Stimulated activated CD4-positive, alpha-beta T cell treated with anti-CD3 and anti-CD28 coated beads, Interleukin-12 subunit alpha, Interleukin-12 subunit beta, amount 100 ng/mL, for 48 hours (primary cell): ENCODE measurements at places on chromosomes 5 and 9.

- DNase-seq = no peak
Observed at GRCh38 chr5:116730185-116730584, 155.6 kb upstream of the SEMA6A start.

GRCh38 chr5:29758986-29759421, 1434.5 kb upstream of the CDH6 start:
- no peak for DNase-seq

GRCh38 chr5:148343603-148344487, 8.5 kb downstream of the SPINK9 start:
- no peak for DNase-seq

DNA sequence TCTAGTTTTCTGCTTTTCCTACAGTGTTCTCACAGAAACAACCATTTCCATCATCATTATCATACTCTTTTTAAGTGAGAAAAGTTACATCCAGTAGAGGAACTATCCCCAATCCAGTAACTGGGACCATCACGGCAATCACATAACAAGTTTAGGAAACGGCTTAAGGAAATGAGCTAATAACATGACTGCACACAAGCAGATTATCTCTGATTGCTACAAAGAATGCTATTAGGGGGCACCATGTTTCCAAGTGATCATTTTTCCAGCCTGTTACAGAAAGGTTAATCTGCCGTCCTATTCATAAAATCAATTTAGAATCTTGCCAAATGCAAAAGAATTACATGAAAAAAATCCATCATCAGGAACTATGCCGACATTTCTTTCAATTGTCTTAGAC, 94.6 kb downstream of the EFNA5 start:
- DNase-seq = no peak

DNA sequence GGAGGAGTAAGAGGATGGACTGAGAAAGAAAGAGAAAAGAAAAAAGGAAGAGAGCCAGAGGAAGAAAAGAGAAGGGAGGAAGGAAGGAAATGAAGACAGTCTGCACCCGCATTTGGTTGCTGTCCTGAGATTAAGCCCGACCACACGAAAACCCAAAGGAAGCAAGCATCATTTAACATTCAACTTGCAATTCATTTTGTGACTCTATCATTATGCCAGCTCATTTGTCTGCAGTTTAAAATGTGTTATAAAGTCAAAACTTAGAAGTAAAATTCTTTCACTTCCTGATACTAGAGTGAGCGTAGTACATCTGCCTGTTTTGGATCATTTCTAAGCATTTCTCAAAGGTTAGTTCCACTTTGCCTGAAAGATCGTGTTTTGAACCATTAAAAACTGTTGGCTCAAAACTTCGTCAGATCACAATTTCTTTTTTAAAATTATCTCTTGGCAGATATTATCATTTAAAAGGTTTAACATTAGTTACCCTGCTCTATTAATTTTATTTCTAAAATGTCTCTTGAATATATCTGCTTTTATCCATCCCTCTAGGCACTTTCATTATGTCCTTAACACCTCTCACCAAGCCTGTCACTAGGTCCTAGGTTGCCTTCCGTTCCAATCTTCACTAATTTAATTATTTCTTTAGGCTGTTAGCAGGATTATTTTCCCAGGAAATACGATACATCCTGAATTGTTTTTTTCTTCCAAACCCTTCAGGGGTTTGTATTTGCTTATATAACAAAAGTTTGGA, 240.9 kb downstream of the TLE4 start:
- DNase-seq = no peak

- DNase-seq = no peak
Observed at GRCh38 chr9:36169708-36170107, 520 bp downstream of the CCIN start.

DNA sequence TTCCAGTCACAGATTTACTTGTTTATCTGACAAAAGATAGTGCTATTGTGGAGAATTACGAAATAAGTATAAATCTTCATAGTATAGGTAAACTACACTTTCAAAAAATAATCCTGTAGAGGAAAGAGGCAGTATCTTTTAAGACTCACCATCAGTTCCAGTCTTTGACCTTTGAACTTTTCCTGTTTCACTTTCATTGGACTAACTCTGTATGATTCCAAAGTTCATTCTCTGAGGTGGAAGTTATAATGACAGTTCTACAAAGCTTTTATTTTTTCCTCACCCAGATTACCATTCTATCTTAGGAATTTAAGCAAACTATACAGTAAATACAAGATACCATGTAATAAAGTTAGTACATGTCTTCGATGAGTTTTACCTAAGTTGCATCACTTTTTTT, 901.3 kb upstream of the SEMA6A start:
- DNase-seq = no peak

- no peak for DNase-seq
Observed at GRCh38 chr9:127219520-127219919, 45.1 kb upstream of the GARNL3 start.

GRCh38 chr9:34892886-34893285, 65.2 kb upstream of the PHF24 start:
- DNase-seq = no peak

- DNase-seq = no peak
Observed at GRCh38 chr9:127746959-127747569, 12.0 kb upstream of the TOR2A start.

DNA sequence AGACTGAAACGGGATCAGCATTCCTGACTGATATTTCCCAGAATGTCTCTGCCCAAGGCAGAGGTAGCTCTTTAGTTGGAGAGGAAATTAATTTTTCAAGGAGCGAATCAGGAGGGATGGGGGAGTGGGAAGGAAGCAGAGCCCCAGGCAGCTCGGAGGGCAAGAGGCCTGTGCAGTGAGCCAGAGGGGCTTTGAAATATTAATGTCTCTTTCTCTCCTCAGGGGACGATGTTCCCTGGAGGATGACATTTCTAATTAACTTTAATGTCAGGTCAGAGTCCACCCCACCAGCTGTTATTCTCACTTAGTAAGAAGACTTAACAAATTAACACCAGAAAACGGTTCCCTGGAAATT, 45.6 kb downstream of the SLC6A7 start:
- DNase-seq = no peak

DNA sequence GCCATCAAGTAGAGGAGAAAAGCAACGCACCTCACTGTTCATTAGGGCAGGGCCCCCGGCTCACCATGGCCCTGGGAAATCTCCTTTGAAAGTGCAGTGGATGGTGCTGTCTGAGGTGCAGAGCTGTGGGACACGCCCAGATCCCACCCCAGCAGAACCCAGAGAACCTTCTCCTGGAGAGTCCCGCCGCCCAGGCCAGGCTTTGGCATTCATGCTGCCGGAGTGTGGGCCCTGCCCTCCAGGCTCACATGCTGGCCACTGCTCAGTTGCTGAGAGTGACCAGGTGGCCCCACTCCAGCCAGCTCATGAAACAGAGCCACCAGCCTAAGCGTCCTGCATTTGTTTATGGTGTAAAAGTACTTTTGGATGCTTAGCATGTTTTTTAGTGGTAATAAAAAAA, 23.8 kb upstream of the LRRC14B start:
- no peak for DNase-seq

DNA sequence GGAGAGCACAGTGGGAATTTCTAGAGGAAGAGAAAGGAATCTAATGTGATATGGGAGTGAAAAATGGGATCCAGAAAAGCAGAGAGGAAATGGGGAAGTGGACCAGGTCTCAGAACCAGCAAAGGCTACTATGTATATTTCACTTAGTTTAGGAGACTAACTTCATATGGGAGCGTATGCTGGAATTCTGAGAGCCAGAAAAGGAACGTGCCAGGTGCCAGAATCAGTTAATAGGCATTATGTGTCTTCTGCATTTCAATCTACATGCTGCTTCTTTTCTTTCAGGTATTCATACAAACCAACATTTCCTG, 28.5 kb upstream of the IFNA14 start:
- no peak for DNase-seq

GRCh38 chr9:72041775-72042194, 18.6 kb downstream of the C9orf57 start:
- no peak for DNase-seq

DNA sequence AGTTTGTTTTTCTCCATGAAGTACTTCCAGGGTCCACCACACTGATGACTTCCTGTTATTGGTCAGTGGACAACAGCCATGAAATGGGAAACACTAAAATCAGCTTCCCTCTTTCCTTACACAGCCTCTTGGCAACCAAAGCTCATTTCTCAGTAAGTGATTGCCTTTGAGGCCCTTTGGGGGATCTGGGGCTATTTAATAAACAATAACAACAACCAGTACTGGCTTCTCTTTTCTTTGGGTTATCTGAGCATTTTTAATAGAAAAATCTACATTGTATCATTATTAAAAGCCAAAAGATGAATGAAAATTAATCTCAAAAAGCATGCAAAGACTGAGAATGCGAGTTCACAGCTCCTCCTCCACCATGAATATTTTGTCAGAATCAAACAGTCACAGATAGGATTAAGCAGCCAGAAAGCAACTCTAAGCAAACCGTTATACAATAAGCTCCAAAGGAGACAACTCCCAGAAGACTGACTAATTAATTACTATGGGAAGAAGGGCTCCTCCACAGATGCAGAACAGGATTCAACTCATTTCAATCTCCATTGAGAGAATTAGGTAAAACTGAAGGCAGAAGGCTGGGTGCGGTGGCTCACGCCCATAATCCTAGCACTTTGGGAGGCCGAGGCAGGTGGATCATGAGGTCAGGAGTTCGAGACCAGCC, 68.3 kb downstream of the SERINC5 start:
- no peak for DNase-seq

GRCh38 chr5:154287136-154287535, 96.6 kb downstream of the GALNT10 start:
- DNase-seq = no peak

- no peak for DNase-seq
Observed at GRCh38 chr9:12289711-12290110, 403.5 kb upstream of the TYRP1 start.

DNA sequence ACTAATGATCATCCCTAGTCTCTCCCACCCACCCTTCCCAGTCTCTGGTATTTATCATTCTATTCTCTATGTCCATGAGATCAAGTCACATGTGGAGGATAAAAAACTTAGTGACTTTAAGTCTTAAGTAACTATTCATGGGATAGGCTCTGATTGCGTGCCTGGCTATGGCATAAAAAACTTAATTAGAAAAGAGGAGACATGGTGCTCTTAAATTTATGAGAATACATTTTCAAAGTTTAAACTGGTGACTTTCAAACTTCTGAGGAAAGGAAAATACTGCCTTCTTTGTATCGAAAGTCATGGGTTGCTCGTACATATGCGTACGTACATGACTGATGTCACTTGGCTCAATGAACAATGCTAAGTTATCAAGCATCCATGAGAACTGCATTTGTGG, 18.2 kb upstream of the TYRP1 start:
- DNase-seq = no peak
